ENCODE measurements at places on chromosomes 2 and 18.

DNA sequence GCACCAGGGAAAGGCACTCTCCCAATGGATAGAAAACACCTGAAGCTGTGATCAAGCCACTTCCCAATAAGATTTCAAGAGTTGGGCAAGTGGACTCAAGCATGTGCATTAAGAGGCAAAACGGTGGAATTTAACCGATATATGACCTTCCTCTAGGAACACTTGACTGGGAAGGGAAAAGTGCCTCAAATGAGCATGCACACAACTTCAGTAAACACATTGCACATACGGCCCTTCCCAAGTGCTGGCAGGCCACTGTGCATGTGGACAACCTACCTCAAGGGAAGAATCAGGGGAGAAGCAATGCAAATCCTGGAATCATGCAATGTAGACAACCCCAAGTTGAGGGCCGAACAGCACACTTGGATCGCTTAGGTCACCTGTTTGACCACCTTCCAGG is 23.9 kb upstream of the SH3RF3 start:
- DNase-seq = no peak

DNA sequence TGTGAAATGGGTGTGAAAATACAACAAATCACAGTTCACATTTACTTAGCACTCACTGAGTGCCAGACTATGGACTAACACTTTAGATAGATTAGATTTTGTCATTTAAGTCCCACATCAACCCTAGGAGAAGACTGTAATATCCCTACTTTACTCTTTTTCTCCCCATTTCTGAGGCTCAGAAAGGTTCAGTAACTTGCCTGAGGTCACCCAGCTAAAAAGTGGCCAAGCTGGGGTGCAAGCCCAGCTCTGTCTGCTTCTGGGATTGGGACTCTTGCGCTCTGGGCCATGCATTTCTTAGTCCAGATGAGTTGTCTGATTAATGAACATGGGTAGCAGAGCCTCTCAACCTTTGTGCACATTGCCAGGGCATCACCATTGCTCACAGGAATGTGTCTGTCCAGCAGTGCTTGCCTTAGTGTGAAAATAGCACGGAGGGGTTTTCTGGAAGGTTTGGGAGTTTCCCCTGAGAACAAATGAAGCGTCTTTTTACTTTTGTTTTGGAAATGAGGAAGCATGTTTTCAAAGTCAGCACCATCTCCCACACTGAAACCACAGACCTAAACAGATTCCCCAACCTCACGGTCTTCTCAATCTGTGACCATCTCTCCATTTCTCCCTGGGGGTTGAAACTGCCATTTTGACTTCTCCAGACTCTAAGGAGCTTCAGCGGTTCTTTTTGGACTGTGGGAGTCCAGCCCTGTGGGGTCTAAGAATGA is 31.9 kb downstream of the NRP2 start:
- DNase-seq = peak; percentile 11

GRCh38 chr2:12686708-12687283 is 29.9 kb upstream of the TRIB2 start:
- DNase-seq = no peak

GRCh38 chr18:8771930-8772329 is 66.6 kb downstream of the MTCL1 start:
- no peak for DNase-seq

DNA sequence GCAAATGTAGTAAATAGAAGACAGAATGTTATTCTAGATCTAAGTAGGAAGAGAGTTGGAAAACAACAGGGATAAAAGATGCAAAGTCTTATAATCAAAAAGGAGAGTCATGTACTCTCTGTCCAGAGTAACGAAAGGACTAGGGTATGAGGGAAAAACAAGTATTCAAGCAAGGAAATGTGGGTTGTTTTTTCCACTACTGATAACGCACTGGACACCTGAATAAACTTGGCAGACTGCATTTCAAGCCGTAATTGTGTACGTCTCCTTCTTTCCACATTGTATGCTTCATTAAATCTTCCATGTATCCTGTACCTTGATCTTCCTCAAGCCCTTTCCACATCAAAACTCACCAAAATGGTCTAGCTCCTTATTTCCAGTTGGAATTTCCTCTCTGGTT is 420.6 kb downstream of the ZEB2 start:
- no peak for DNase-seq

DNA sequence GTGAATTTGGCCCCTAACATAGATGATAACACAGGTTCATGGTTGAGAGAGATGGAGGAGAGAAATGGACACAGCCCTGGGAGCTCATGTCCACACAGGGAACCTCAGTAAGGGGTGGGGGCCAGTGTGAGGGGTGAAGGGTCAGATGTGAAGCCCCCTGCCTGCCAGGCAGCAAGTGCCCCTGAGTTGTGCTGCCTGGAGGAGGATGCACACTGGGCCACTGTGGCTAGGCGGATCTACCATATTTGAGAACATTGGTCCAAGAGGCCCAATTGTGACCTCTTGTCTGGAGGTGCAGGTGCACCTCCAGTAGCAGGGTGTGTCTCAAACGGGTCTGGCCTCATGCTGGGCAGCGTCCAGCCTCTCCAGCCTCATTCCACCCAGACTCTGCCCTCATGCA is 99.6 kb upstream of the SNTG2 start:
- no peak for DNase-seq

DNA sequence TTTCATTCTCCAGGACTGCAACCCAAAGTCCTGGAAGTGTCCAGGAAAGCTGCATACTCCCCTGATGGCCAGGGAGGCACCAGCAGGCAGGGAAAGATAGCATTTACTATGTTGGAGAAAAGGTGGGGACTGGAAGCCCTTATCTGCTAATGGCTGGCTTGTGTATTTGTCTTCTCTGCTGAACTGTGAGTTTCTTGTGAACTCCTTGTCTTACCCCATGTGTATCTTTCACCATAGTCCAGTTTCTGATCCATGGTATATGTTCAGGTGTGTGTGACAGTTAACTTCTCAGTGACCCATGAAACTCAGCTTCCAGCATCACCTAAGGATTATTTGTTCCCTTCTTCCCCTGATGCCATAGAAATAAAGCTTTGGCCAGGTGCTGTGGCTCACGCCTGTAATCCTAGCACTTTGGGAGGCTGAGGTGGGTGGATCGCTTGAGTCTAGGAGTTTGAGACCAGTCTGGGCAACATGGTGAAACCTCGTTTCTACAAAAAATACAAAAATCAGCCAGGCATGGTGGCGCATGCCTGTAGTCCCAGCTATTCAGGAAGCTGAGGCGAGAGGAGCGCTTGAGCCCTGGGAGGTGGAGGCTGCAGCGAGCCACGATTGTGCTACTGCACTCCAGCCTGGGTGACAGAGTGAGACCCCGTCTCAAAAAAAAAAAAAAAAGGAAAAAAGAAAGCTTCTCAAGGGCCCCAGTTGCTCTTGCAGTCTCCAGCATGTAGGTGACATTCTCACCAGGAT is 112.8 kb upstream of the MAP4K3 start:
- no peak for DNase-seq

- no peak for DNase-seq
These were observed 165.3 kb downstream of the GALNT1 start for GRCh38 chr18:35746826-35747339.

DNA sequence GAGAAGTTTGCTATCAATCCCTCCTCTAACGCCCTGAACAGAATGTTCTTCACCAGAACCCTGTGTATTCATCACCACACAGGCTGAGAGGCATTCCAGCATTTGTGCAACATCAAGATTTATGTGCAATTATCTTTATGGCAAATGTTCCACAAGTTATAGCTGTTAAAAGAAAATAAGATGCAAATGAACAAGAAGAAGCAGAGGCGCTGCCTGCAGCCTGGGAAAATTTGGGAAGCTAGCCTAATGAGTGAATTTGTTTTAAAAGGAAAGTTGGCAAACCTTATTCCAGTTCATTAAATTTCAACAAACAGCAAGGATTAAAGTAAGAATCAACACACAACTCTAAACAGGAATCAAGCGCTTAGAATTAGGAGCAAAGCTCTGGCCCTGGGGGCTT is 5.3 kb downstream of the TPO start:
- DNase-seq = no peak

DNA sequence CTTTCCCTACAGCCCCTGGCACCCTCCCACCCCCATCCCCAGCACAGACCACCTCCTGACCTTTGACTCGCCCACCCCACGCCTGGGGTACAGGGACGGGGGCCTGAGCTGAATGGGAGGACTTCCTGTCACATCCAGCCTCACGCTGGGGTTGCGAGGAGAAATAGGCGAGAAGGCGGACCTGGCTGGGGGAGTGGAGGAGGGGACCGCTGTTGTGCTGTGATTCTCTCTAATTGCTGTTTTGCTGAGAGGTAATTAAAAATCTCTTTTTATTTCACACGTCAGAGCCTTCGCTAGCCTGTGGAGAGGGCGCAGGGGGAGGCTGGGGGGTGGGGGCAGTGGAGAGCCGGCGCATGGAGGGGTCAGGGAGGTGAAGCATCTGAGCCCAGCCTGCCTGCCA is 9.7 kb upstream of the ECEL1 start:
- DNase-seq = no peak

DNA sequence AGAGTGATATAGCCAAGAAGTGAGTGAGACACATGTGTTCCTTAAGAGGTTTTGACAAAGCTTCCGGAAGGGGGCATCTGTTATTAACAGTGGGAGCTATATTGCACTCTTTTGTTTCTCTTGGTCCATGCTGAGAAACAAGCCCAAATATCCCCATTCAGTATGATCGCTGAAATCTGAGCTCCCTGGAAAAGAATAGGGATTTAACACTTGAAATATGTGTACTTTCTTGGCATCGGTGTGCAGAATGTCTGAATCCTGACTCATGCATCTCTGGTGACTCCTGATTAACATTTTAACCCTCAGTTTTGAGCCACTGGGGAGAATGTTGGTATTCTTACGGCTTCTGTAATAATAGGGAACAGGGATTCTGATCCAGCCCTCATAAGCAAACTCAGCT is 448.1 kb downstream of the TSN start:
- no peak for DNase-seq

DNA sequence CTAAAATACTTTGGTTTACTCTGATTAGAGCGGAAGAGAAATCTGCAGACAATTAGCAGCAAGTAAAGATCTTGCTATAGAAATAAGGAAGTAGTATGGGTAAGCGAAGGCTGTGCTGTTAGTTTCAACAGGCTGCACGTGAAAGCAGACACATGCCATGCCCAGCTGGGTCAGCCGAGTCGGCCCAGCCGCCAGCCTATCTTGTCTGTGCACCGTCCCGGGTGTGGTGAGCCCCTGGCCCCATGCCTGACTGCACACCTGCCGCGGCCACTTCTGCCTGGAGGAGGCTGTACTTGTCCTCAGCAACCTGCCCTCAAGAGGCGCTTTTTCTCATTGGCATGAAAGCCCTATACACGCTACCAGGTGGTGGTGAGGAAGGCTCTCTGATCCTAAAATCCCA is 185.5 kb downstream of the SEPTIN10 start:
- no peak for DNase-seq

GRCh38 chr18:30486856-30487255 is 555.7 kb downstream of the DSC3 start:
- no peak for DNase-seq

DNA sequence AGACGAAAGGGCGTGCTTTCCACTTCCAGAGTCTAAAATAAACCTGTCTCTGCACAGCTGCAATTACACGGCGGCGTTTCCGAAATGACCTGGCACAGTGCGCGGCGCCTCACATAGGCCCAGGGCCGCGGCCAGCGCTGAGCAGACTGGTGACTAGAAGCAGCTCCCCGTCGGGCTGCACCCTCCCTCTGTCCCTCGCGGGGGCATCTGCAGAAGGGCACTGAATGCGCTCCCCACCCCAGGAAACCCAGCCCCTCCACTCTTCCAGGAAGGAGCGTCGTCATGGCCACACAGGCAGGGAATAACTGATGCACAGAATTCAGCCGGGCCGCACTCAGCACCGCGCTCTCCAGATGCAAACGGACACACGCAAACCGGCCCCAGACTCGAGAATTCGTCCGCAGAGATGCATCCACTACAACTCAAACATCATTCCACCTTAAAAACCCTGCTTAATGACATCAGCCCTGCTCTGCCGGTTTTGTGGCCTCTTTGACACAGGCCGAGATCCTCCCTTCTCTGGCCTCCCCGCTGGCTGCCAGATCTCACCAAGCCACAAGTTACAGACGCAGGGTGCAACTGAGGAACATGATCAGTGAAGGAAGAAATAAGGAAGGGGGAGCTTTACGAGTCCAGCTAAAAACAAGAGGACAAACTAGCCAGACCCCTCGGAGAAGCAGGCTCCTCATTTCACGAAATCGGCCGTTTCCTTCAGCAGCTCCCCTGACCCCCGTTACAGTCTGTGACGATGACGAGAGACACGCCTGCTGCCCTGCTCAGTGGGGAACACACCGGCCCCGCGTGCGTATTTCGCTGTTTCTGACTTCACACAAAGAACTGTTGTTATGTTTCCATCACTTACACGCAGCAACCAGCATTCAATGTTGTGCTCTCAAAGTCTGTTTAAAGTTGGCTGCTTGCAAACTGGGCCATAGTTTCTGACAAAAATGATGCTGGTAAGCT is 40.2 kb downstream of the MBP start:
- no peak for DNase-seq

DNA sequence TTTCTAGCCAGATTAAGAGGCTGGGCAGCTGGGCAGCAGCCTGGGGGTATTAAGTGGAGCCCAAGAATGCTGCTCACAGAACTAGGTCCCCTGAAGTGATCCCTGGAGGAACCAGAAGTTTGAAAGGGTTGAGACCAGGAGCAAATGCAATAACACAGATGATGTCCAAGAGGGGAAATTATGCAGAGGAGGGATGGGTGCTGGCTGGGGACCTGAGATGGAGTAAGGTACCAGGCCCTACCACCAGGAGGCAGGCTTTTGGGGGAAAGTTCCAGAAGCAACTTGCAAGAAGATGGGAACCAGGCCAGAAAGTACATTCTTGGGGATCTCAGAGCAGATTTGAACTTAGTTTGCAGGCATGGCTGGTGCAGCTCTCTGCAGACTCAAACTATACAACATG is 175.1 kb downstream of the NCK2 start:
- peak; percentile 26 for DNase-seq

DNA sequence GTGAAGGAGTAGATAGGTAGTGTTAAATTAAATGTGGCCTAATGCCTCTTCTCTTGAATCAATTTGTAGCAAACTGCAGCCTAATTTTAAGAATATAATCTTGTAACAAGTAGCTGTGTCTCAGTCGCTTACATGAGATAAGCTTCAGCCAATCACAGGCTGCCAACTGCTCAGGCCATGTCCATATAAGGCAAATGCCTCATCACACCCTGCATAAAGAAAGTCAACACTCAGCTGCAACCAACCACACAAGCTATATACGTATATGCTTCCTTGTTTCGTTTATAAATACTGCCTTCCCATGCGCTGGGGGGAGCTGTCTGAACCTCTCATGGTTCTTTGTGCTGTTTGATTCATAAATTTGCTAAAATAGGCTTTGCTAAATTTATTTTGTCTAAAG is 476.3 kb downstream of the TRIB2 start:
- DNase-seq = no peak

DNA sequence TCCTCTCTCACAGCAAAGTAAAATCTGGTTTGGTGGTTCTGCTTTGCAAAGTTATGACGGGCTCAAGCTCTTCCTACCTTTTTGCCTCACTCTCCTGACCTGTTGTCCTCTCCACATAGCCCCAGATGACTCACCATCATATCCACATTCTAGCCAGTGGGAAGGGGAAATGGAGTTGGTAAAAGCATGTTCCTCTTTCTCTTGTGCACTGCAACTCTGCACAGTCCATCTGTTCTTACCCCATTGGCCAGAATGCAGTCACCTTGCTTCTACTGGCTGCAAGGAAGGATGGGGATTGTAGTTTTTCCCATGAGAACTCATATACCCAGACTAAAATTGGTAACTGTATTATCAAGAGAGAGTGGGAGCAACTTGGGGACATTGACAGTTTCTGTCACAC is 50.4 kb upstream of the SMIM21 start:
- DNase-seq = no peak
